ENCODE measurements at places on chromosomes 11 and 22.

DNA sequence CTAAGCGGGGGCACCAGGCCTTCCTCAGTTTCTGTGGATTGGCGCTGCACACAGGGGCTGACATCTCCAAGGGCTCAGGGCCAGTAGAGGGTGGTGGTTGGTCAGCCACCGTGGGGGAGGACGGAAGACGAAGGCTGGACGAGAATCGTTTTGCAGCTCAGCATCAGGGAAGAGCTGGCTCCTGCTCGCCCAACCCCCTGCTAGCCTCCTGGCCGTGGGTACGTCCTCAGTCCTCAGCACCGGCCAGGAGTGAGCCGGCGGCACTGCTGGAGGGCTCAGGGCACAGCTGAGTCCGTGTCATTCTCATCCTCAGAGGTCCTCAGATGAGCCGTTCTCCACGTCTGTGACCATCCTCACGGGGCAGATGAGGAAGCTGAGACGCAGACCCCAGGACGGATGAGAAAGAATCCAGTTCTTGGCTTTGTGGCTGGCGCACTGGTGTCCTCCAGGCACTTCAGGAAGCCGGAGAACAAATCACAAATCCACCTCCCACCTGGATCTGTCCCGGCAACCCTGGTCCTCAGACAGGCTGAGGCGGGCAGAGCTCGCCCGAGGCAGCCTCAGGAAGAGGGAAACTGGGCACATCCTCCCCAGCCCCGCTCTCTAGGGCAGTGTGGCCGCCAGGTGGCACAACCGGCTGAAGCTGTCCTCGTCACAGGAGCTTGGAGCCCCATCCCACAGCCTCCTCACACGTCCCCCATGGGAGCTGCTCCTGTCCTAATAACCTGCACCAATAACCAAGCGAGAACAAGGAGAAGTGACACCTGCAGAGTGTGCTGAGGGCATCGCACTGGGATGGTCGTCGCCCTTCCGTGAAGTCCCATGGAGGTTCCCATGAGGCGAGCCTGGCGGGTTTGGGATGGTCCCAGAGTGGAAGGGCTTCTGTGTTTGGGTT, 393.7 kb downstream of the BRD1 start:
- DNase-seq, result no peak

- DNase-seq, result peak; percentile 76
Observed at GRCh38 chr11:38814670-38815069, 2216.6 kb upstream of the RAG2 start.

- DNase-seq, result peak; percentile 74
Observed at GRCh38 chr11:304915-305843, 2.4 kb upstream of the IFITM2 start.

- no peak for DNase-seq
Observed at GRCh38 chr11:134359646-134360045, 27.9 kb downstream of the GLB1L2 start.

- DNase-seq, result no peak
Observed at GRCh38 chr11:129943036-129943435, 47.7 kb upstream of the NFRKB start.

GRCh38 chr11:58059007-58059350, 28.2 kb downstream of the OR6Q1 start:
- peak; percentile 49 for DNase-seq

- no peak for DNase-seq
Observed at GRCh38 chr11:58640386-58641023, 18.0 kb downstream of the CNTF start.

- DNase-seq, result no peak
Observed at GRCh38 chr11:19676475-19677380, 35.9 kb upstream of the NAV2 start.

DNA sequence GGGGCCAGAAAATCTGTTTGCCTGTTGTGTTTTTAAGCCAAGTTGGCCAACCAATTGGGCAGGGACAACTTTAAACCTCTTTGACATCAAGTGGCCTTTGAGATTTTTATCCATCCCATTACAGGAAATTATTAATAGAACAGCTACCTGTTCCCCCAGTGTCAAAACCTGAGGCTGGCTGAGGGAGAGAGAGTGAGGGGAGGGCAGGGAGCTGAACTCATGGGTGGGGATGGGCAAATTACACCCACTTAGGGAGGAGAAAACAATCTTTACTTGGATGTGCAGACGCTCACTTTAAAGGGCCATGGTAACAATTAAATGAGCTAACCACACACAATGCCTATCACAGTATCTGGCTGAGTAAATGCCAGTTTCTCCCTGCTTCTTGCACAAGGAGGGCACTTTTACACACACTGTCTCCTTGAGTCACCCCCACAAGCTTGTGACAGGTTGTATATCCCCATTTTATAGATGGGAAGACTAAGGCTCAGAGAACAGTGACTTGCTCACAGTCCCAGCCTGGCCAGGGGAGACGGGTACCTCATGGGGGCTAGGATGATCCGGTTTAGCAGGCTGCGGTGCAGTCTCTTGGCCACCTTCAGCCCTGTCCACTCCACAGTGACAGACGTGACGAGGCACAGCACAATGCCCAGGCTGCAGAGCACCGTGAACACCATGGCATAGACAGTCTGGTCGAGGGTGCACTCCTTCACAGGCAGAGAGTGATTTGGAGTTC, 17.8 kb upstream of the KCNJ11 start:
- no peak for DNase-seq

- no peak for DNase-seq
Observed at GRCh38 chr11:131644204-131644795, 273.9 kb downstream of the NTM start.

GRCh38 chr11:75450236-75450635, 17.2 kb upstream of the KLHL35 start:
- no peak for DNase-seq

GRCh38 chr22:20965888-20966855, 883 bp upstream of the AIFM3 start:
- DNase-seq, result no peak

DNA sequence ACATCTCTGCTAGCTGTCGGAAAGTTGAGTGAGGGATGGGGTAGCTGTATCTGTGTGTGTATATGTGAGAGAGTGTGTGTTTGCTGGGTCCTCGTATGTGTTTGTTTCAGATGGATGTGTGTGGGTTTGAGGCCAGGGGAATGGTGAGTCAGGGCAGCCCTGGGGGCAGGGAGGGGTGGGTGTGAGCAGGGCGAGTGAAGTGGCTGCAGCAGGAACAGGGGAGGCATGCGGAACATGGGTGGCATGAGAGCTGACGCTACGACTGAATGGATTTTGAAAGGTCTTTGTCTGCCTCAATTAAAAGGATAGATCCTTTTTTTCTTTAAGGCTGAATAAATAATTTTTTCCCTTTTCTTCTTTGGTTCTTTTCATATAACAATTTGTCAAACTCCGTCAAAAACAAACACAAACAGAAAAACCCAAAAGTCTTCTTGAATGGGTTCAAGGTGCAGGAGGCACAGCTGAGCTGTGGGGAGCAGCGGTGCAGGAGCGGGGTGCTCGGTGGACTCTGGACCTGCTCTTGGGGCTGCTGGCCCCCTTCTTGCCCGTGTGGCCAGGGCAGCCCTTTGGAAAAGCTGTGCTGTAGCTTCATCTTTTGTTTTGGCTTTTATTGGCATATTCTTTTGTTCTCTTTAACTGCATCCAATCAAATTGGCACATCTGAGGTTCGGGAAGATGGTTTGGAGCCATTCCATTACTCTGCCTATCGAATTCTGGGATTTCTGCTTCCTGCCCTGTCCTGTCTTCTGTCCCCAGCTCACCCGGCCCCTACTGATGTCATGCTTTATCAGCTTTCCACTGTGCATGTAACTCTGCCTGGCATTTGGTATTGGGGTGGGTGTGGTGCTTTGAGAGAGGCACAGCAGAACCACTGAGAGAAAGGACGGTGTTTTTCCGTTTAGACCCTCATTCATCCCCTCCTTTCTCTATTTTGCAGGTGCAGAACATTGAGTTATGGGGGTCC, 80.1 kb downstream of the ADAMTS15 start:
- DNase-seq, result no peak

GRCh38 chr11:30196400-30197206, 34.2 kb upstream of the FSHB start:
- peak; percentile 7 for DNase-seq

- no peak for DNase-seq
Observed at GRCh38 chr11:35381709-35382322, 37.5 kb downstream of the SLC1A2 start.

DNA sequence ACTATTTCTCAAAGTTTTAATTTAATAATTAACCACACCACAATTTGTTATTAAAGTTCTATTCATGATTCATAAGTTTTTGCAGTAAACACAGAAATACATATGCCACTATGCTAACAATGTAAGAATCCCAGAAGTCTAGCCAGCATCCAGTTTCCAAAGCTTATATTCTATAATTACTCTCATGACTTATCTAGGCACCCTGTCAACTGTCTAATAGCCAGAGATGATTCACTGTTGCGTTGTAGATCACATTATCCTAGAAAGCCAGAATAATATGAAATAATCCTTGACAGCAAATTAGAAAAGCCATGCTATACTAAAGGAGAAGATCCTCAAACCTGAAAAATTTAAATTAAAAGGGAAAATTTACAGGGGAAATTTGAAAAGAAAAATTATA, 141.0 kb downstream of the SOX6 start:
- DNase-seq, result no peak

- no peak for DNase-seq
Observed at GRCh38 chr11:63896071-63896470, 20.9 kb downstream of the RCOR2 start.

DNA sequence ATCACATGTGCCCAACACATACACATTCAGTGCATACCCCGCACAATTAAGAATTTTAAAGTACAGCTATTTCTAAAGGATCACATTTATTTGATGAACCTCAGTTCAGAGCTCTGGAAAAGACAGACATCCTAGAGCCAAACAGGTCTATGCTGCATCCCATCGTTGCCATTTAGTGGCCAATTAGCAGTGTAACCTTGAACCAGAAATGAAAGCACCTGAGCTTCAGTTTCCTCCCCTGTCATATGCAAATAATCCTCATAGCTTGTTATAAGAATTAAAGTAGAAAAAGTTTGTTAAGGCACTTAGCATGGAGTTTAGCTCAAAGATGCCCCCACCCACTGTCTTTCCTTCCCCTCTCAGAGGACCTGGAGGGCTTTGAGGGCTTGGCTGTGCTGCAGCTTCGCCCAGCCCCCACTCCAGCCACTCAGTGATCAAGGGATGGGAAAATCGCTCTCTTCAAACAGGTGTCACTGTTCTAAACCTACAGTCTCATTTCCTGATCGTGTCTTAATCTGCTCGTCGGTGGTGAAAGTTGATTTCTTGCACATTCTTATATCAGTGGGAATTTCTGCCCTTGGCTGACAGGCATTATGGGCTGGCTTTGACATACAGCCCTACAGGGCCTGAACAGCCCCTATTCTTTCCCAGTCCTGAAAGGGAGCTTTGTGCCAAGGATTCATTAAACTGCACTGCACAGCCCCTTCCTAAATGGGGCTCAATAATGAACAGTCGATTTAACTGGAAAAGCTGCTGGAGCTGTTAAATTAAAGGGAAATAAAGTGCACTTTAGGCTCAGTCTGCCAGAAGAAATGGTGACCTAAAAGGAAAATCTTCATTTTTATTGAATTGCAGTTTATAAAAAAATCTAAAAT, 23.3 kb upstream of the FAM181B start:
- DNase-seq, result no peak

GRCh38 chr11:35479731-35480130, 45.7 kb downstream of the PAMR1 start:
- no peak for DNase-seq

DNA sequence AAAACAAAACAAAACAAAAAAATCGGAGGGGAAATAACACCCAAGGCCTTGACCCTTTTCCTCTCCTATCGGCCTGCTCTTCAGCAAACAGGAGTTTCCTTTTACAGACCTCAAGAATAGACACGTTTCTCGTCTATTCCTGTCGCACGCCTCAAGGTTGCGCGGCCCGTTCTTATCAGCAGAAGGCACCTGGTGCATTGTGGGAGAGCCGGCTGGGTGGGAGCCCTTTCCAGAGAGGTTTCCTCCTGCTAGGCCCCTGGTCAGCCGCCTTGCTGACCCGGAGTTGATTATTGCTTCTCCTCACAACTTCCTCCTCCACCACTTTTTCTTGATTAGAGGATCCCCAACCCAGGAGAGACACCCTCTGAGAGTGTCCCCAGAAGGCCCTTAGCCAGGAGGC, 497.3 kb downstream of the MIAT start:
- no peak for DNase-seq

DNA sequence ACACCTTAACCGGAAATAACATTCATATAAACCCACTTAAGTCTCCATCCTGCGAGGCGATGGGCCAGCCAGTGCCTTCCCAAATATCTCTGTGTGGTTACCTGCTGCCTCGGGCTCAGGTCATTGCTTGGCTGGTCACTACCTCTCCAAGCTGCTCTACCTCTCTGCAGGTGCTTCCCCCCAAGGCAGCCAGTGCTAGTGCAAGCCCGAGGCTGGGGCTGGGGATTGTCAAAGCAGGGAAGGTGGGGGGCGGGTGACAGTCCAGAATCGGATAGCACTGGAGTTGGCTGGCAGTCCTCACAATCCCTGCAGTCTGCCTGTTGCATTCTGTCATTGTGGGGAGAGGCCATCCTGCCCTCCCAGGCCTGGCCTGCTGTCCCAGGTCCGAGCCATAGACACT, 11.1 kb downstream of the MCHR1 start:
- DNase-seq, result no peak

DNA sequence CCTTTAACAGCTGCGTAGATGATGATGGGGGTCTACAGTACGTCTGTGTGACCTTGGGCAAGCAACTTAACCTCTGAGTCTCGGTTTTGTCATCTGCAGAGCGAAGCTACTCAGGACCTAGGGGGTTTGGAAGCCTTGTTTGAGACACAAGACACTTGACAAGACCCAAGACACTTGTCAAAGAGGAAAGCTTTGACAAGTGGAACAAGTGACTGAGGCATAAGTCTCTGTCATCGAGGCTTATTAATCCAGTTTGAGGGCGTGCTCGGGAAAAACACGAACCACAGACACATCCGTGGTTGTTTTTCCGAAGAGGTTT, 732 bp upstream of the PC start:
- no peak for DNase-seq

DNA sequence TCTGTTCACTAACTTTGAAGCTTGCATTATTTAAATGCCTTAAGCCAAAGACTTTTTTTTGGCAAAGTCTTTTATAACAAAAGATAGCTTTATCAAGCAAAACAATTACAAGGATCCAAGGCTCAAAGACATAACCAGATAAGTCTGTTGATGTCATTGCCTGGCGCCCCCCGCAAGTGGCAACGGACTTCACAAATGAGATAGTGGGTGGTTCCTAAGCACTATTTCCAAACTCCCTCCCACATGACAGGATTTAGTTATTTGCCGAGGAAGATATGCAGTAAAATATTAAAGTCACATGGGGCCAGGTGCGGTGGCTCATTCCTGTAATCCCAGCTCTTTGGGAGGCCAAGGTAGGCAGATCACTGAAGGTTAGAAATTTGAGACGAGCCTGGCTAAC, 194.2 kb upstream of the DDI1 start:
- DNase-seq, result no peak

Data from RWPE1 (cell line).